Urinary bladder (tissue), 4 donors: ENCODE measurements at places on chromosomes 3 and 15.
A peak's percentile ranks its signal among the peaks of the same experiment; 100 is the strongest.

- no peak for DNase-seq
These were observed 33.9 kb upstream of the MYZAP start for GRCh38 chr15:57557810-57558209.

- DNase-seq, result no peak
These were observed 532.8 kb upstream of the TBL1XR1 start for GRCh38 chr3:177729956-177730681.

- peak; percentile 36 for DNase-seq
These were observed 244.1 kb upstream of the PDZRN3 start for GRCh38 chr3:73868688-73869315.

GRCh38 chr3:101936419-101937356, 87.4 kb downstream of the NFKBIZ start:
- DNase-seq, result no peak

DNA sequence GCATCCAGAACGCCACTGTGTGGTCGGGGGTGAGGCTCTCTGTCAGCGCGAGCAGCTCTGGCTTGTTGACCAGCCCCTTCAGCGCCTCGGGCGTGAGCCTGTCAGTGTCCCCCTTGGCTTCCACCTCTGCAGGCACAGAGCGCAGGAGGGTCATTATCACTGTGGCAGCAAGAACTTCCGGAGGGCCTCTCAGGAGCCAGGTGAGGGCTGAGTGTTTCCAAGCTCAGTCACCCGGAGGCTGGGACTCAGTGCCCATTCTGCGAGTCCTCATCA, 9.0 kb downstream of the ARPIN start:
- no peak for DNase-seq

DNA sequence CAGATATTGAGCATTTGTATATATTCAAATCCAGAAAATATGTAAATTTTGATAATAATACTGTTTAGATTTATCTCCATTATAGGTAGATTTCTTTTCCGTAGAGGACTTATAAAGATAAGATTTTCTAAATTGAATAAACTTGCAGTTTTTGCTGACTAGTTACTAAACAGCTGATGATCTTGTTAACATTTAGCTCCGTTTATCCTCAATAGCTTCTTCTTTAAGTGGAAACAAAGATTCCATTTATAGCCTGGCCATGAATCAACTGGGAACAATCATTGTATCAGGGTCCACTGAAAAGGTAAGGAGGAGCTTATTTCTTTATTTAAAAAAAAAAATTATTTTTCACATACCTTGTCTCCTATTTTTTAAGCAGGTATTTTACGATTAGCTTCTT, 16.7 kb downstream of the WDR48 start:
- no peak for DNase-seq

- no peak for DNase-seq
These were observed 5.6 kb downstream of the RTP3 start for GRCh38 chr3:46503200-46503874.

GRCh38 chr3:45595364-45596195, 1.0 kb downstream of the LIMD1 start:
- DNase-seq, result no peak

GRCh38 chr3:196311-197148, at the start of gene CHL1:
TSS of gene CHL1 (plus strand) at chr3:196763. CDS start at chr3:319777, 123,014 bp downstream.
- no peak for DNase-seq

DNA sequence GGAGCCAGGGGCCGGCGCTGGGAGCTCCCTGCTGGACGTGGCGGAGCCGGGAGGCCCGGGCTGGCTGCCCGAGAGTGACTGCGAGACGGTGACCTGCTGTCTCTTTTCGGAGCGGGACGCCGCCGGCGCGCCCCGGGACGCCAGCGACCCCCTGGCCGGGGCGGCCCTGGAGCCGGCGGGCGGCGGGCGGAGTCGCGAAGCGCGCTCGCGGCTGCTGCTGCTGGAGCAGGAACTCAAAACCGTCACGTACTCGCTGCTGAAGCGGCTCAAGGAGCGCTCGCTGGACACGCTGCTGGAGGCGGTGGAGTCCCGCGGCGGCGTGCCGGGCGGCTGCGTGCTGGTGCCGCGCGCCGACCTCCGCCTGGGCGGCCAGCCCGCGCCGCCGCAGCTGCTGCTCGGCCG, 1.5 kb downstream of the SMAD6 start:
- DNase-seq, result no peak

GRCh38 chr3:112117841-112118571, 15.0 kb downstream of the GCSAM start:
- DNase-seq, result no peak

- DNase-seq, result no peak
These were observed 2.2 kb downstream of the NXPE3 start for GRCh38 chr3:101781166-101781565.

DNA sequence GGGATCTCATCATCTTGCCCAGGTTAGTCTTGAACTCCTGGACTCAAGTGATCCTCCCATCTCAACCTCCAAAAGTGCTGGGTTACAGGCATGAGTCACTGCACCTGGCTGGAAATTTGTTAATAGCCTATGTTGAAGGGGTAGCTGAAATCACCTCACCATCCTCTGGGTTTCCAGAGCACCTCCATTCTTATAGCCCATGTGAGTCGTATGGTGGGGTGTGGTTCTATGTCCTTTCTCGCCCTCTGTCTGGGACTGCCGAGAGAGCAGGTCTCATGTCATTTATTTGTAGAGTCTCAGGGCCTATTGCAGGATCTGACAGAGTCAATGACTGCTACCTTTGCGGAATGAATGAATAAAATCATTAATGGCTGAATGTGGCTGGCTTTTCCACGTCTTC, 20.9 kb downstream of the CEMIP start:
- no peak for DNase-seq

DNA sequence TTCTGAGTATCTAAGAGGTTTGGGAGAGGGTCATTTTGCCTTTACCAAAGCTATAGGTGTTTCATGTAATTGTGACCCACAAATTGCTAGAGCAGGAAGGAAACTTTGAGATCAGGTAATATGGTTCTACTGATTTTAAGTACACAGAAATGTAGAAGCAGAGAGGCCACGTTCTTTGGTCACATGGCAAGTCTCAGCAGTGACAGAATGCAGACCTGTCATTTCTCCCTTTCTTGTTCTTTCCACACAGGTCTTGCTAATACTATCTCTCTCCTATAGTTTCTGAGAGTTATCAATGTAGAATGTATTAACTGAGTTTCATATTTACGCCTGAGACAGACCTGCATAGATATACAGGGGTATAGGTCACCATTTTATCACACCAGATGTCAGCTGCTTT, 10.9 kb upstream of the RTP1 start:
- no peak for DNase-seq

DNA sequence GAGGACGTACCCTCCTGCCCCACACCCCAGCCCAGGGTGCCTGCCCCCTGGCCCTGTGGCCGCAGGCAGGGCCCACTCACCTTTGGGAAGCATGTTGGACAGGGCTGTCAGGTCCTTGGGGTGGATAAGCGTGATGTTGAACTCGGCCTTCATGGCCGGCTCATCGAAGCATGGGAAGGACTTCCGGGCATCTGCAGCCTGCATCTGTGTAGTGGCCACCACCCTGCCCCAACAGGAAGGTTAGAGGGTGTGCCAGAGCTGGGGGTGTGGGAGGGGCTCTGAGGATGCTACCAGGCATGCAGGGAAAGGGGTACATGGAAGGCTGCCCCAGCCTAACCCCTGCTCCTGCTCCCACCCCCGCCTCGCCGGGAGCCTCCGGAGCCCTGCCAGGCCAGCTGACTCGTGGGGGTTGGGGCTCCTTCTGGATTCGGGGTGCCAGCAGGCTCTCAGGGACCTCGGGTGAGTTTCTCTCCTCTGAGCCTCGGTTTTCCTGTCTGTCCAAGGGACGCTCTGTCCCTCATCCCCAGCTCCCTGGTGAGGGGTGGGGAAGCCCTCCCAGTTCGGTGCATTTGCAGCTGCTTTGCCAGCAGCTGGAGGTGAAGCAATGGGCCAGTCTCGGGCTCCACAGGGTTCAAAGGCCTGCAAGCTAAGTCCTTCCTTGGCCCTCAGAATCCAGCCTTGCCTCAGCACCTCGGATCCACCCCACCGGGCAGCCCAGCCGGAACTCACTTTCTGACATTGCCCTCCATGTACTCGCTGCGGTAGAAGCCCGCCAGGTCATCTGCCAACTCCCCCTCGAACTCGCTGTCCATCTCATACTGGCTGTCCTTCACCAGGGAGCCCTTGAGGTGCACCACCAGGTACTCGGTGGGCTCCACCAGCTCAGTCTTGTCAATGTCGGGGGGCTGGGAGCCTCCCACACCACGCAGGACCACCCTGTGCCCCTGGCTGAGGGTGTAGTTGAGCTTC, 9.1 kb downstream of the ANPEP start:
- DNase-seq, result no peak

GRCh38 chr15:40941068-40941527, 12.0 kb downstream of the DLL4 start:
- DNase-seq, result no peak

DNA sequence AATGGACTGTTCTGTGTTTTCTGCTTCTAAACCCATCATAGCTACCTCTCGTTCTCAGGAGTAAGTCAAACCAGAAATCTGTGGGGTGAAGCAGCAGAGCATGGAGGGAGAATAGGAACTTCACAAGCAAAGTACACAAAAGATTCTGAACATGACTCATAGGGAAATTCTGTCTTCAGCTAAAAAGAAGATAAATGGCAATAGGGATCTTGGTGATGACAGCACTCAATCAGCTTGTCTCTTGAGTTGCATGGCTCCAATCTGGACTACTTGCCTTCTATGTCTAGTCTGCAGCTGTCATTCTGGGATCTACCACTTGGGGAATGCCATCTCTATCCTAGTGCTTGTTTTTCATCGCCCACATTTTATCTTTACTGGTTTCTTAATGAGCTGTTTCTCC, 13.5 kb upstream of the GRAMD1C start:
- no peak for DNase-seq

- DNase-seq, result no peak
These were observed 203.8 kb upstream of the FEZF2 start for GRCh38 chr3:62577153-62577552.
